NCI-H460 (cell line): ENCODE measurements at places on chromosomes 5 and 9.

DNA sequence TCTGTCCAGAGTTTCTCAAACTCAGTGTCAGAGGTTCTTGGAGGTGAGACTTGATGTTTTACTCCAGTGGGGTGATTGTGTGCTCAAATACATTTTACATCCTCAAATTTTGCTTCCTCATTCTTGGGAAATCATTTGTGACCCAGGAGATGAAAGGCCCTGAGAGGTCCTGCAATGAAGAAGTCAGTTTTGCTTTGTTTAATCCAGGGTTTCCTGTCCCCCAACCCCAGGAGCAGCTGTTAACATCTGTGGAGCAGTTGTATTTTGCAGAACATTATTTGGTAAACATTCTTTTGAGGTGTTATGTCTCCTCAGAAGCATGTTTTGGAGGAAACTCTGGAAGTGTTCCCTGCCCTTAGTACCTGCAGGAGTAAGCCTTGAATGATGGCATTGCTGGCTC is 59.8 kb downstream of the DAB2IP start:
- no peak for DNase-seq

DNA sequence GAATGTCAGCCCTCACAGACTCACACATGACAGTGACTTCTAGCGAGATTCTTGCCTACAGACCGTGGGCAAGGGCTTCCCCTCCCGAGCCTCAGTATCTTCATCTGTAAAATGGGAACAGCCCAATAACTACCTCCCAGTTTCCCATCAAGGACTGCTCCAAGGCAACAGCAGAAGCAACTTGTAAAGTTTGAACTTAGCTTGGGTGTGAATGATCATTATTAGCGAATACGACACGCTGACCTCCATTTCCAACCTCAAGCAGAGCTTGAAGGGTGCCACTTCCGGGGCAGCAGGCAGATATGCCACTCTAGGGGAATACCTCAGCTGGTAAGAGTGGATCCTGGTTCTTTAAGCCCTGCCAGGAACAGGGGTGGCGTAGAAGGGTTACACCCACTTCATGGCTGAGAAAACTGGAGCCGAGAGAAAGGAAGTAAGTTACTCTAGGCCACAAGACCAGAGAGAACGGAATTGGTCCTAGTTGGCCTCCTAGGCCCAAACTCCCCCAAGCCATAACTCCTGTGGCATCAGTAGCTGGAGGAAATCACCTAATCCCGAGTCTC is 2.0 kb downstream of the RNF44 start:
- DNase-seq, result no peak

DNA sequence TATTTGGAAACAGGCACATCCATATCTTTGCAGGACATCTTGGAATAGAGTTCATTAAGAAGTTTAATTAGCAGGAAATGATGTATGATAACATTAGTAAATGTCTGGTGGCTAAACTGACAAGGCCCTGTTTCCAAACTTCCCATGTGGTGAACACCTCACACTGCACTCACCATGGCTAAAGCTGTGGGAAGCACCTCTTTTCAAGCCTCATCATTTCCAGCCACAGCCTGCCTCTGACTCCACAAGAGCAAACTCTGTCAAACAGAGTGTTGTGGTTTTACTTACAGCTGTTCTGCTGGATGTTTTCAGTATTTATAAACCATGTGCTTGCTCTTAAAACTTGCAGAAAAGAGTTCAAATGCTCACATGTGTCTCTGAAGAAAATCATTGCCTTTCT is 14.9 kb upstream of the NDUFB6 start:
- no peak for DNase-seq

- DNase-seq, result no peak
Measured at GRCh38 chr5:14386884-14387624, 194.5 kb upstream of the OTULINL start.

GRCh38 chr9:117886616-117887015 is 182.4 kb downstream of the TLR4 start:
- no peak for DNase-seq

GRCh38 chr5:180034564-180034963 is 37.0 kb downstream of the RNF130 start:
- DNase-seq, result no peak

DNA sequence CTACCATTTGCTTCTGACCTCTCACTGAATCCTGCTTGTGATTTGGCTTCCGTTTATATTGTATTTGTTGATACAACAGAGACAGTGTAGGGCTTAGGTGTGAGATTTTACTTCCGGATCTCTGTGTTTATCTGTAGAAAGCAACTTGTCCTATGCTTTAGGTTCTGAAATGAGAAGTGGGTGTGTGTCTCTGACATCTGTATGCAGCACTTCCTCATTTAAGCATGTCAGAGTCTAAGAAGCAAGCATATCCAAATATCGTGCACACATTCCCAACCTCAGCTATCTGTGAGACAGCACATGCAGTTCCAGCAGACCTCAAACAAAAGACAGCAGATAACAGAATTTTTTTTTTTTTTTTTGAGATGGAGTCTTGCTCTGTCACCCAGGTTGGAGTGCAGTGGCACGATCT is 16.3 kb downstream of the KLF9 start:
- no peak for DNase-seq
